ENCODE measurements at places on chromosomes 1 and 21.

DNA sequence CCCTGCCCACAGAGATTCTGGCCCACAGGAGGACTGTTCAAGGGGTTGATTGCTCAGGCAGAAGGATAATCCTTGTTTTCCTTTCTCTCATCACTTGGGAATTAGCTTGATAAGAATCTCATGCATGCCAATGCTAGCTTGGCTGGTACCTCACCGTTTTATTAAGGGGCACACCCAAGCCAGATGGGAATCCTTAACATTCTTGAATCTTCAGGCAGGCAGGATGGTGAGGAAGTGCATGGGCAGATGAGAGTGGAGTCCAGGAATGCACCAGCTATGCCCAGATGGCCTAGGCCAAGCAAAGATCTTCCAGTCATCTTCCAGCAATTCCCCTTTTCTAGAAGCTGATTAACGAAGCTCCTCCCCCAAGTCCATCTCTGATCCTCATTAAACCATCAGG lies 4.1 kb upstream of the LCE7A start:
- DNase-seq, result no peak

DNA sequence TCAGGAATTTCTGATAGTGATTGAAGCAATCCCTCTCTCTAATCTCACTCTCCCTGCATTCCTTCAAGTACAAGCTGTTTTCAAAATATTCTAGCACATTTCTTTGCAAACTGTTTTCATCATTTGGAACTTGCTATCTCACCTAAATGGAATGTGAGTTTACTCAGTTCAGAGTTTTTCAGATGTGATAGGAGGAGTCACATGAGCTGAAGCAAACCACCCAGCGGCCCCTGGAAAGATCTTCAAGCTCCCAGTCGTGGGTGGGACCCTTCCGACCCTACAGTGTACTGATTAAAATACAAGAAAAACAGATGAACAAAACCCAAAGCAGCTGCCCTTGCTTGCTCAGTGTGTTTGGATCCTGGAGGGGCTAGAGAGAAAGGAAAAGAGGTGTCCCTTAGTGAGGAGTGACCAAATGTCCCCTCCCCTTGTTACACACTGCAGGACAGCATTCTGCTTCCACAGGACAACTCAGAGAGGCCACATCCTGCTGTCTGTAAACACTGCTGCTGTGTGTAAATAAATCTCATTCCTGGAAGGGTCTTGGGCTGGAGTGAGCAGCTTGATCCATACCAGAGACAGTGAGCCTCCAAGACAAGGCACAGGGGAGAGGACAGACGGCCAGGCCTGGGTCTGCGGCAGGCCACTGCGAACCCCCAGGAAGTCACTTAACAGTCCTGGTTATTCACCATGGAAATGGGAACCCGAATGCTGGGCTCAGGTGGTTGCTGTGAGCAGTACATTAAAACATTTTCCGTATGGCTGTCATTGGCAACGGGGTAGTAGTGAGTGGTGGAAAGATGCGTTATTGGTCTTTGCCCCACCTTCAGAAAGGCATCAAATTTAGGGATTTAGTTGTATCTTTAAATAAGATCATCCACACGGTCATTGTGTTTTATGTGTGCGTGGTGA lies 229.2 kb downstream of the RHOU start:
- no peak for DNase-seq

- no peak for DNase-seq
Observed at GRCh38 chr1:163084330-163084729, 15.2 kb downstream of the RGS4 start.

DNA sequence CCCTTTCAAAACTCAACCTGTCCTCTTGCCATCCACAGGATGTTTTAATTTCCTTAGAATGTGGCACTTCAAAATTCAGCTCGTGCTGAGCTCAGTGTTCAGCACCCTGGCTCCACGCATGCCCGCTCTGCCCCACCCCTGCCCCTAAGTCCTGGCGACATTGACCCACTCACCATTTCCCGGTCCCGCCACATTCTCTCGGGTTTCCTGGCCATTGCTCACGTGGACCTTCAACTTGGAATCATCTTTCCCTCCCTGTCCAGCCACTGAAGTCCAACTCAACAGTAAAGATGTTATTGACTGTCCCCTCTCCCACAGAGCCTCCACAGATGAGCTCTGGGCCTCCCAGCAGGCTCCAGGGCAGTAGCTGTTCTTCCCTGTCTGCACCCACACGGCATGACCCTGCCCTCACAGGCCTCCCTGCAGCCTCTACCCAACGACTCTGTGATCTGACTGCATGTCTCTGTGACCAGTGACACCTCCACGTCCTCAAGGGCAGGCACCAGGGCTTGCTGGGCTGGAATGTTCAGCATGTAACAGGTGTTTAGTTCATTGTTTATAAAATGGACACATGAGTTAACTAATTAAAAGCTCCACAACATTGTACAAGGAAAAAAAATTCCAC lies 53.8 kb downstream of the ITPKB start:
- no peak for DNase-seq

GRCh38 chr1:224544346-224545110 lies 71.6 kb upstream of the CNIH3 start:
- DNase-seq, result no peak

- DNase-seq, result no peak
Observed at GRCh38 chr1:7315946-7316345, 455.1 kb upstream of the VAMP3 start.

- DNase-seq, result no peak
Observed at GRCh38 chr1:153795934-153796785, 21.0 kb downstream of the SLC27A3 start.

DNA sequence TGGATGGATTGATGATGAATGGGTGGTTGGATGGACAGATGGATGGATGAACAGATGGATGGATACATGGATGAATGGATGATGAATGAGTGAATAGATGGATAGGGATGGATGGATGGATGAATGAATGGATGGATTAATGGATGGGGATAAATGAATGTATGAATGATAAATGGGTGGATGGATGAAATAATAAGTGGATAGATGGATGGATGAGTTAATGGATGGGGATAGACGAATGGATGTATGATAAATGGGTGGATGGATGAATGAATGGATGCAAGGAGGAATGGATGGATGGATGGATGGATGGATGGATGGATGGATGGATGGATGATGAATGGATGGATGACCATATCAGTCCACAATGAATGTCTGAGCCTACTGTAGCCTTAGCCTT lies 381.9 kb downstream of the SETD4 start:
- DNase-seq, result no peak

DNA sequence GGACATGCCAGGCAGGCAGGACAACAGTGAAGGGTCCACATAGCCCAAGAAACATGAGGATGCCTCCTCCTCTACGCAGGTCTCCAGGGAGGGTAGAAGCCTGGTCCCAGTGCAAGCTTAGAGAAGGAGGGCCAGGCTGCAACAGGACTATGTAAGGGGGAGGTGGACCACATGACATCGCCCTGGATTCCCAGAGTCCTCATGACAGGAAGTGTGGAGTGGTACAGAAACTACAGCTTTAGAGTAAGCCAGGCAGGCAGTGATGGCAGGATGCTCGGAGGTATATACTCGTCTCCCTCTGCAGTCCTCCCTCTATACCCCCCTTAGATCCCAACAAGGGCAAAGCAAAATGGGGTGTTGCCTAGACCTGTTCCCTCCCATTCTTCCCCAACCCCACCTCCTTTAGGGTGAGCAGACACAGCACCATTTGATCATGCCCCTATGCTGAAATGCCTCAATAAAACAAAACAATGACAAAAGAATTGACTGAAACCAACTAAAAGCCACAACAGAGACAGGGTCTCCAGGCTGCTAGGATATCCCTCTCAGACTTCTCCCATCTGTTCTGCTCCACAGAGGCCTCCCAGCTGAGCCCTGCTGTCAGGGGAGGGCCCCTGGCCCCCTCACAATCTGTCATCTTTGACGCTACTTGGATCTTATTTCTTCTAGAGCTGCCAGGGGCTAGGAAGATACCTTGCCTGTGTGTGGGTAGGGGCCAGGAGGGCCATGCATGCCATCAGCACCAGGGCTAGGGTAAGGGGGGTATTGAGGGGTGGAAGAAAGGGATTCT lies 13.1 kb downstream of the FAM78B start:
- no peak for DNase-seq

DNA sequence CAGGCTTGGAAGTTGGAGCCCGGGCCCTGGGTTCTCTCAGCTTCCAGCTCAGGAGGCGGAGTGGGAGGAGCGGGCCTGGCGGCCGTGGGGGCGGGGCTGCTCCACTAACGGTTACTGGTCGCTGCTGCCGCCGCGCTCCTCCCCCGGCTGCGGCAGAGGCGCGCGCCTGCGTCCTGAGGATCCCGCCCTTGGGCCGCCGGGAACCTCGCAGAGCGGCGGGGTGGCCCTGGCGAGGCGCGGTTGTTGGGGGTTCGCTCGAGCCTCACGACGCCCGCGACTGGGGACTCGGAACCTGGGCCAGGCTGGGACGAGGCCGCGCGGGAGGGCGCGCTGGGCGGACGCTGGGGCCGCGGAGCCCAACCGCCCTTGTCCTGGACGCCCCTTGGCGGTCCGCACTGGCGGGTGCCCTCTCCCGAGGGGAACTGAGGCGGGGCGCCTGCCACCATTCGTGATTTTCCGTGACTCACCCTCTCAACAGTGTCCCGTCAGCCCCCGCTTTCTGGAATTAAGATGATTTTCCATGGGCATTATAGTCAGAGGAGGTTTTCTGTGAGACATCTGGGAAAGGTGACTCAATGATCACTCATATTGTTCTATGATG lies 34.1 kb downstream of the OR2G3 start:
- peak; percentile 18 for DNase-seq

DNA sequence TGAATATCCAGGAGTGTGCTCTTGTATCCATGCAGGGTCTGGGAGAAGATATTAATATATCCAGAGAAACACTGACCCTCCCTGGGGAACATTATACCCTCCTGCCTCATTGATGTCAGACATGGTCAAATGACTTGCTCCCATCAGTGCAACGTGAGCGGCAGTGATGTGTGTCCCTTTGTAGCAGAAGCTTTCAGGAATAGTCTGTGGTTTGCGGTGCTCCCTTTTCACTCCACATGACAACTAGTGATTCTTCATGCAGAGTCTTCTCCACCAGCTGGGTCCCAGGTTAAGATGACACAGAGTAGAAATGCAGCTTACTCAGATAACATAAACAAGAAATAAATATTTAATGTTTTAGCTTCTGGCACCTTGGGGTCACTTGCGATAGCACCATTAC lies 31.9 kb upstream of the LYPD8 start:
- no peak for DNase-seq

DNA sequence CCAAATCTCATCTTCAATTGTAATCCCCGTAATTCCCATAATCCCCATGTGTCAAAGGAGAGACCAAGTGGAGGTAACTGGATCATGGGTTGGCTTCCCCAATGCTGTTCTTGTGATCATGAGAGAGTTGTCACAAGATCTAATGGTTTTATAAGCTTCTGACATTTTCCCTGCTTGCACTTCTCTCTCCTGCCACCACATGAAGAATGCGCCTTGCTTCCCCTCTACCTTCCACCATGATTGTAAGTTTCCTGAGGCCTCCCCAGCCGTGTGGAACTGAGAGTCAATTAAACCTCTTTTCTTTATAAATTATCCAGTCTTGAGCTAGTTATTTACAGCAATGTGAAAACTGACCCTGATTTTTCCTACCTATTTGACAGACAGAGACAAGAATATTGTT lies 162.5 kb upstream of the SYT6 start:
- no peak for DNase-seq

GRCh38 chr1:230195199-230195598 lies 128.2 kb downstream of the GALNT2 start:
- no peak for DNase-seq

GRCh38 chr1:103514920-103515503 lies 10.5 kb upstream of the RNPC3 start:
- DNase-seq, result no peak

DNA sequence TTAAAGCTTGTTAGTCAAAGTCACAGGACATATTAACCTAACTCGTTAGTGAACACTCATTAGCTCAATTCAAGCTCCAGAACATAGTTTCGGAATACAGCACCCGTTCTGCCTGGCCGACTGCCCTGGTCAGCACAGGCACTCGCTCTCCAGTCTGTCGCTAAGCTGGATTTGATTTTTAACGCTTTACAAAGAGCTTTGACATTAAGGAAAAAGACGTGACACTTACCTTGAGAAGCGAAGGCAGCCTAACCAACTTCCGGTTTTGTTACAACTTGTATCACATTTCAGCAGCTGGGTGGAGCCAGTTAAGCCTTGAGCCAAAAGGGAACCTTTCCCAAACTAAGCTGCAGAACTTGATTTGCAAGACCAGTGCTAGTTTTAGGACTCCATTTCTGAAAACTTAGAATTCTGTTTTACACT lies at the start of gene FRRS1:
FRRS1 (minus strand) TSS at position 258 of the 423 bp plus-strand sequence. CDS start 17,867 bp downstream, outside the sequence.
- no peak for DNase-seq

GRCh38 chr1:21919520-21919919 lies 17.6 kb downstream of the HSPG2 start:
- no peak for DNase-seq

DNA sequence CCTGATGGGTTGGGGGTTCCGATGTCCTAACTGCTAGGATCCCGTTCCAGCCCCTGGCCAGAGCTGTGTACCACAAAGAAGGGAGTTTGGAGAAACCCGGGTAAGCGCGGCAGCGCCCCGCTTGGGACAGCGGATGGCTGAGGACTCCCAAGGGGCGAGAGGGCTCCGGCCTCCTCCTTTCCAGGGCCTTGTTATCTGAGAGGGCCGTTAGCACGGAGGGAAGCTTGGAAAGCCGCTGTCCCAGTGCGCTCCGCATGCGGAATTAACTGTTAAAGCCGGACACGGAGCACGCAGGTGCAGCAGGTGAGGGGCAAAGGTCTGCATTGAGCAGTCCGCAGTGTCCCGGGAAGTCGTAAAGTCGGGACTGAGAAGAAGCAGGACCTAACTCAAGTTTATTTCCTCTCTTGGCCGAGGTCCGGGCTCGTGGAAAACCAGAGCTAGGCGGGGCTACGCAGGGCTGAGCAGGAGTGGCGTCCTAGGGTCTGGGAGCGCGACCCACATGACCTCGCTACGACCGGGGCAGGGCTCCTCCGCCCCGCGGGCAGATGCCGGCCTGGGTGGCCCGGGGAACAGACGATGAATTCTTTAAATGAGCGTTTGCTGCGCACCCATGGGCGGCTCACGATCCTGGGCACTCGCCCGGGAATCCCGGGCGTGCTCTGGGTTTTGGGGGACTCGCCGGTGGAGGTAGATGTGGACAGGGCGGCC lies 4.5 kb downstream of the LHX4 start:
- DNase-seq, result no peak

GRCh38 chr21:37380349-37381323 lies 14.1 kb downstream of the DYRK1A start:
- no peak for DNase-seq

- DNase-seq, result no peak
Observed at GRCh38 chr21:36461918-36462486, 17.9 kb downstream of the CLDN14 start.
